ENCODE measurements at places on chromosomes 2 and 18.

- H3K36me3 ChIP-seq: no peaks in the 10 kb centered on the region
- no peak overlapping the region for H3K4me3 ChIP-seq
- H3K27me3 ChIP-seq: peaks cover 5% of the 10 kb centered on the region
- DNase-seq: no peak
- H3K27ac ChIP-seq: no peak overlapping the region
Measured at GRCh38 chr2:133314795-133315194, 253.5 kb downstream of the NCKAP5 start.

- no peak overlapping the region for H3K4me3 ChIP-seq
- DNase-seq: no peak
- no peaks in the 10 kb centered on the region for H3K27me3 ChIP-seq
- peaks cover 31% of the 10 kb centered on the region for H3K4me1 ChIP-seq
- no peaks in the 10 kb centered on the region for H3K36me3 ChIP-seq
Measured at GRCh38 chr18:10515456-10515855, 10.4 kb upstream of the NAPG start.

- no peak for DNase-seq
- no peaks in the 10 kb centered on the region for H3K36me3 ChIP-seq
- no peak overlapping the region for H3K27ac ChIP-seq
- no peaks in the 10 kb centered on the region for H3K4me1 ChIP-seq
- H3K4me3 ChIP-seq: no peak overlapping the region
Measured at GRCh38 chr2:142591420-142591819, 286.0 kb upstream of the KYNU start.

DNA sequence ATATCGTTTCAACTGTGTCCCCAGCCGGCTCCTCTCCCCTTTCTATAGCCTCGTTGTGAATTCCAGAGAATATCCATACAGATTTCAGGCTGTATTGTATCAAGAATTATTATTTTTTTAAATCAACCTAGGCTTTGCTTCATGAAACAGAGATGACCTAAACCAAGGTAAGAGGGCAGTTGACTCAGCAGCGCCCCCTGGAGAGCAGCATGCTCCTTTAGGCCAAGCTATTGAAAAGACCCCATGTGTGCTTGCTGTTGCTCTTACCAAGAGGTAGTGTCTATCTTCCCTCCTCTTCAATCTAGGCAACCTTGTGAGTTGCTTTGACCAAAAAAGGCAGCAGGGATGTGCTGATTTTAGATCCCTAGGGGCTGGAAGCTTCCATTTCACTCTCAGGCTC, 426.7 kb upstream of the SMIM21 start:
- no peaks in the 10 kb centered on the region for H3K4me1 ChIP-seq
- no peaks in the 10 kb centered on the region for H3K27me3 ChIP-seq
- no peak overlapping the region for H3K27ac ChIP-seq
- H3K4me3 ChIP-seq: no peak overlapping the region
- no peaks in the 10 kb centered on the region for H3K36me3 ChIP-seq

- H3K4me3 ChIP-seq: no peak overlapping the region
- H3K4me1 ChIP-seq: peaks cover 20% of the 10 kb centered on the region
- peaks cover 20% of the 10 kb centered on the region for H3K36me3 ChIP-seq
- DNase-seq: no peak
Measured at GRCh38 chr2:61410185-61410584, 60.7 kb downstream of the USP34 start.

- H3K4me1 ChIP-seq: peaks cover 10% of the 10 kb centered on the region
- no peaks in the 10 kb centered on the region for H3K36me3 ChIP-seq
- H3K27ac ChIP-seq: no peak overlapping the region
- H3K4me3 ChIP-seq: no peak overlapping the region
- H3K27me3 ChIP-seq: no peaks in the 10 kb centered on the region
Measured at GRCh38 chr2:37551783-37552182, 119.7 kb downstream of the CDC42EP3 start.

DNA sequence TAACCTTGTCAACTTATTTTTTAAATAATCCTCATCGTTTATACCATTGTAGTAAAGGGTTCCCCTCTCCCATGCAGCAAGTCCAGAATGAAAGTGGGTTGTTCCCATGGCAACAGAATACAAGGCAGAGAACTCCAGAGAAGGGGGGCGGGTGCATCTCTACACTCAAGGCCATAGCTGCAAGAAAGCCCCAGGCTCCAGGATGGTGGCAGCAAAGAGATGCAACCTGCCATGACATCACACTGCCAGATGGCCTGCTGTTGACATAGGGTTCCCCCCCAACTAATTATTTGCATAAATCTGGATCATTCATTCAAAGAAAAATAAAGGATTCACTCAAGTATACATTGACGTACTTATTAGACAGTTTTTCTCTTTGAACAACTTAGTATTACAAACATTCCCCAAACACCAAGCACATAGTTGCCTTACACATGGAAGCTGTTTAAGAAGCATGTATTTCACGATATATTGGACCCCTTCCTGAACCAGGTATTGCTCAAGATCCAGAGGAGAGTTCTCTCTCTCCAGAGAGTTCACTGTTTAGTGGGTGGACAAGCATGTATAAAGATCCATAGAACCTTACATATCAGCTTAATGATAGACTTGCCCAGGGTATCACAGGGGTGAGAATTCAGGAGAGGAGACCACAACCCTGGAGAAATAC, 87.4 kb upstream of the KLF7 start:
- no peaks in the 10 kb centered on the region for H3K36me3 ChIP-seq
- H3K27me3 ChIP-seq: peaks cover 3% of the 10 kb centered on the region
- H3K27ac ChIP-seq: no peak overlapping the region
- no peak for DNase-seq
- H3K4me1 ChIP-seq: peaks cover 27% of the 10 kb centered on the region
- H3K4me3 ChIP-seq: no peak overlapping the region

GRCh38 chr2:146677280-146677679, 1167.5 kb upstream of the ACVR2A start:
- peaks cover 6% of the 10 kb centered on the region for H3K27me3 ChIP-seq
- H3K36me3 ChIP-seq: no peaks in the 10 kb centered on the region
- H3K4me1 ChIP-seq: no peaks in the 10 kb centered on the region
- H3K27ac ChIP-seq: no peak overlapping the region
- DNase-seq: no peak
- no peak overlapping the region for H3K4me3 ChIP-seq

DNA sequence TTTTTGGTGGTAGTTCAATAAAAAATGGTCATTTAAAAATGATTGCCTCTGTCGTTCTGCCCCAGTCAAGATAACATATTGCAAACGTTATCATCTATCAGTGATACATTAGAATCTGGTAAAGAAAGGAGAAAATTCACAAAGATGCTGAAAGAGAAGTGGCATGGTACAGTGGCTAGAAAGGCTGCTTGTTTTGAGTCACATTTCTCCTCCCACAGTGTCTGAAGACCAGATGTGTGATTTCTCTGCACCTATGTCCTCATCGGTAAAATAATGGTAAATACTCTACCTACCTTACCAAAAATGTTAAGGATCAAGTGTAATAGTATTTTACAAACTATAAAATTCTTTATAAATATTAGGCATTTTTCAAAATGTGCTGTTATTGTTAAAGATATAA, 76.1 kb upstream of the NOSTRIN start:
- H3K4me3 ChIP-seq: no peak overlapping the region
- H3K36me3 ChIP-seq: peaks cover 46% of the 10 kb centered on the region
- H3K27me3 ChIP-seq: no peaks in the 10 kb centered on the region
- no peak for DNase-seq

DNA sequence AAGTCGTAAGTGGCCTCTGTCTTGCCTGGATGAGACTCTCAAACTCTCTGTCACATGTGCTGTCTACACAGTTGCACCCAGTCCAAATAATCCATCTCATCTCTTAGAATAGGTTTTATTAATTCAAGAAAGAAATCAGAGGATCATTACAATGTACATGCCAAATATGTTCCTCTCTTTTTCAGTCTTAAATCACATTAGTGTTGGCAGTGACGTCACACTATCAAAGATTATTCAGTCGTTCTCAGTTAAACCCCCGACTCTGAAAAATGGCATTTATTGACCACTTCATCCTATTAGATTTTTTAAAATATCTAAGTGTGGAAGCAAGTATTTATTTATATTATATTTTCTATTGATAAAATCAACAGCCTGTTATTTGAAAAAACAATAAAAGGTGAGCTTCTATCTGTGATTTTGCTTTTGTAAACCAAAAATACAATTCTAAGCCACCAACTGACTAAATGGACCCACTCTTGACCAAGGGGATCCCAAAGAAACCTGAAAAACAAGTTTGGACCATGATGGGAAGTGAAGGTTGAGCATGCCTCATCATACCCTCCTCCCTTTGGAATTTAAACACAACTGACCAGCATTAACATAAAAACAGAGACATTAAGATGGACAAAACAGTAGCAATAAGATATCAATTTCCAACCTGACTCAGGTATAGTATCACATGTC, 1894.4 kb upstream of the LRRTM1 start:
- H3K36me3 ChIP-seq: no peaks in the 10 kb centered on the region
- no peaks in the 10 kb centered on the region for H3K27me3 ChIP-seq
- no peak overlapping the region for H3K4me3 ChIP-seq

GRCh38 chr18:68740966-68741365, 26.1 kb upstream of the TMX3 start:
- no peaks in the 10 kb centered on the region for H3K36me3 ChIP-seq
- H3K4me3 ChIP-seq: no peak overlapping the region
- no peak for DNase-seq
- no peak overlapping the region for H3K27ac ChIP-seq
- peaks cover 3% of the 10 kb centered on the region for H3K27me3 ChIP-seq

GRCh38 chr18:37721544-37722522, 156.2 kb upstream of the CELF4 start:
- no peaks in the 10 kb centered on the region for H3K36me3 ChIP-seq
- no peak for DNase-seq
- peaks cover 4% of the 10 kb centered on the region for H3K27me3 ChIP-seq
- H3K4me1 ChIP-seq: no peaks in the 10 kb centered on the region
- H3K4me3 ChIP-seq: no peak overlapping the region
- H3K27ac ChIP-seq: no peak overlapping the region

- H3K27ac ChIP-seq: peak overlapping the region; percentile 40
- DNase-seq: no peak
- H3K27me3 ChIP-seq: no peaks in the 10 kb centered on the region
Measured at GRCh38 chr2:85318222-85319074, 9.3 kb downstream of the TGOLN2 start.

DNA sequence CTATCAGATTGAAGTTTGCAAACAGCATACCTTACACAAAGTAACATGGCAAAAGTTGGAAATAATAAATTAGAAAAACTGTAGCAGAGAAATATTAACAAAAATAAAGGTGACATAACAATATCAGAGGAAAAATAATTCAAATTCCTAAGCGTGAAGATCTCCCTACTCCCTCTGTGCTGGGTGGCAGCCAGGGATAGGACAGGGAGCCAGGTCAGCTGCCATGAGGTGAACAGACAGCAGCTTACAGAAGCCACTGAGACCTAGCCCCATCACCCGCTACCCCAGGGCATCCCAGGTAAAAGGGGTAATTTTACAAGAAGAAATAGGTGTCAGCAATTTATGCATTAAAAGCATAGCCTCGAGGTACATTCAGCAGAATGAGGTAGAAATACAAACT, 423.8 kb upstream of the HS6ST1 start:
- H3K4me3 ChIP-seq: no peak overlapping the region
- H3K27me3 ChIP-seq: peaks cover 14% of the 10 kb centered on the region
- no peak for DNase-seq
- peaks cover 21% of the 10 kb centered on the region for H3K4me1 ChIP-seq

- peaks cover 18% of the 10 kb centered on the region for H3K4me1 ChIP-seq
- H3K27ac ChIP-seq: peak overlapping the region; percentile 41
- no peaks in the 10 kb centered on the region for H3K27me3 ChIP-seq
- H3K4me3 ChIP-seq: peak overlapping the region; percentile 44
Measured at GRCh38 chr2:188526701-188527100, 235.0 kb downstream of the GULP1 start.

- peaks cover 18% of the 10 kb centered on the region for H3K4me1 ChIP-seq
- no peak overlapping the region for H3K27ac ChIP-seq
- peaks cover 15% of the 10 kb centered on the region for H3K27me3 ChIP-seq
- no peaks in the 10 kb centered on the region for H3K36me3 ChIP-seq
- no peak for DNase-seq
Measured at GRCh38 chr2:105179469-105180372, 61.8 kb upstream of the GPR45 start.

- no peak overlapping the region for H3K4me3 ChIP-seq
- no peaks in the 10 kb centered on the region for H3K27me3 ChIP-seq
- H3K27ac ChIP-seq: peak overlapping the region; percentile 39
- peaks cover 48% of the 10 kb centered on the region for H3K4me1 ChIP-seq
- peaks cover 23% of the 10 kb centered on the region for H3K36me3 ChIP-seq
- DNase-seq: no peak
Measured at GRCh38 chr2:43454791-43455190, 141.0 kb downstream of the THADA start.

DNA sequence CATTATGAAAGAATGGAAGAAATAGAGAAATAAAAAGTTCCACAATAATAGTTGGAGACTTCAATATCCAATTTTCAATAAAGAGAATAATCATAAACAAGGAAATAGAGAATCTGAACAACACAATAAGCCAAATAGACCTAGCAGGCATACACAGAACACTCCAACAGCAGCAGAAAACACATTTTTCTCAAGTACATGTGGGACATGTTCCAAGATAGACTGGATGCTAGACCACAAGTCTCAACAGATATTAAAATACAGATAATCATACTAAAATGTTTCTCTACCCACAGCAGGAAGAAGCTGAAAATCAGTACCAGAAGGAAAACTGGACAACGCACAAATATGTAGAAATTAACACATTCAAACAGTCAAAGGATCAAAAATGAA, 113.9 kb downstream of the USP34 start:
- peaks cover 32% of the 10 kb centered on the region for H3K36me3 ChIP-seq
- no peaks in the 10 kb centered on the region for H3K27me3 ChIP-seq
- DNase-seq: no peak

DNA sequence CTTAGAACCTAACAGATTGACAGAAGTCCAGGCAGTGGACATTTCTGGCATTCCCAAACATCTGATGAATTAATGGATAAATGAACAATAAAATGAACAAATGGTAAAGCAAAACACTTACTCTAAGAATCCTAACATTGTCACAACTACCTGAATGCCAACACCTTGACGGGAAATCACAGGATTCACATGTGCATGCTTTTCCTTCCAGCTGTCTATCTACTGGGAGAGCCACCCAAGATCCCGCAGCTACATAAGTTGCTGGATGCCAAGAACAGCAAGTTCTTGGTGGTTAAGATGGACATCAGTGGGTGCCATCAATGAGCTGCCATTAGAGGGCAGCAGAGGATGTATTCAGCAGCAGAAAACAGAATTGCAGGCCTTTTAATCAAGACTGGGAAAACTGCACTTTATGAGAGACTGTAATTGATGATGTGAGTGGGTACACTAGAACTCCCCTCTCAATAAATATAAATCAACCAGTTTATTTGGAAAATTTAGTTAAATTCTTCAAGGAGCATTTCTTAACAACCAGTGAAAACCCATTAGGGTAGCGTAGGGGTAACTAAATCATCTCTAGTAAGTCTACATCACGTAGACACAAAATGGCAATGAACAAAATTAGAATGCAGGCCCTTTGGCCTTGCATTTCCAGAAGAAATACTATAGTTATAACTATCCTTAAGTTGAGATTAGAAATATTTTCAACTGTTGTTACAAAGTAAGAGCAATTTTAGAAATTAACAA, 45.6 kb downstream of the SESTD1 start:
- no peak overlapping the region for H3K4me3 ChIP-seq
- no peaks in the 10 kb centered on the region for H3K4me1 ChIP-seq
- DNase-seq: no peak
- no peaks in the 10 kb centered on the region for H3K27me3 ChIP-seq
- no peaks in the 10 kb centered on the region for H3K36me3 ChIP-seq
- H3K27ac ChIP-seq: no peak overlapping the region

- H3K27ac ChIP-seq: no peak overlapping the region
- DNase-seq: no peak
- H3K36me3 ChIP-seq: peaks cover 8% of the 10 kb centered on the region
- H3K4me3 ChIP-seq: no peak overlapping the region
- H3K4me1 ChIP-seq: no peaks in the 10 kb centered on the region
Measured at GRCh38 chr2:24635181-24635580, 144.1 kb downstream of the NCOA1 start.

Data from type B pancreatic cell (in vitro differentiated cells).